ENCODE measurements at places on chromosomes 3 and 15. TPM values are rescaled to one million over a fixed set of nuclear protein-coding genes. Genes with fewer than 3 reads are reported as not detected.

- H3K27ac ChIP-seq: no peak overlapping the region
- H3K4me3 ChIP-seq: no peak overlapping the region
- peaks cover 6% of the 10 kb centered on the region for H3K27me3 ChIP-seq
- H3K4me1 ChIP-seq: no peaks in the 10 kb centered on the region
- H3K36me3 ChIP-seq: no peaks in the 10 kb centered on the region
Observed at GRCh38 chr3:13687517-13687943, 138.6 kb downstream of the FBLN2 start.

The ZNF662 gene
- polyA plus RNA-seq: 2.1 TPM

DNA sequence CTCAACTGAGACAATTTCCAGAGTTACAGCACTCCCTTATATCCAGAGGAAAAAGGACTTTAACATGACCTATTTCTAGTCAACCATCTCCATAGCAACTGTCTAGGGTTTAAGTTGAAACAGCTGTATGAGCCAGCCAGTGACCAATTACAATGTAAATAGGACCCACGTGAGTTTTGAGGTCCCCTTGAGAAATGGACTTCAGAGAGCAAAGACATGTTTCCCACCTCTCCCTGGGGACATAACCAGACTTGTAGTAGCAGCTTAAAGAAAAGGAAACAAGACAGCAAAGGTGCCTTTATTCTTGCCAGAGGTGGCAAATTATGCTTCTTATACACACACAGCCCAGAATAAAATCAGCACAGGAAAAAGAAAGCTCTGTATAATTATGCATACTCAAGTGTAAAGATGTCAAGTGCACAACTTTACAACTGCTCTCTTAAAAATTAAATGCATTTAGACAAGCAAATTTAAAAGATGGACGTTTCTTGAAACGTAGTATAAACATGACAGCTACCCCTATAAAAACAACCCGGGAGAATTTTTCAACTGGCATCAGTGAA, 40.2 kb downstream of the SUMF1 start:
- H3K36me3 ChIP-seq: no peaks in the 10 kb centered on the region
- peaks cover 19% of the 10 kb centered on the region for H3K4me1 ChIP-seq
- H3K27me3 ChIP-seq: no peaks in the 10 kb centered on the region
- H3K4me3 ChIP-seq: no peak overlapping the region

DNA sequence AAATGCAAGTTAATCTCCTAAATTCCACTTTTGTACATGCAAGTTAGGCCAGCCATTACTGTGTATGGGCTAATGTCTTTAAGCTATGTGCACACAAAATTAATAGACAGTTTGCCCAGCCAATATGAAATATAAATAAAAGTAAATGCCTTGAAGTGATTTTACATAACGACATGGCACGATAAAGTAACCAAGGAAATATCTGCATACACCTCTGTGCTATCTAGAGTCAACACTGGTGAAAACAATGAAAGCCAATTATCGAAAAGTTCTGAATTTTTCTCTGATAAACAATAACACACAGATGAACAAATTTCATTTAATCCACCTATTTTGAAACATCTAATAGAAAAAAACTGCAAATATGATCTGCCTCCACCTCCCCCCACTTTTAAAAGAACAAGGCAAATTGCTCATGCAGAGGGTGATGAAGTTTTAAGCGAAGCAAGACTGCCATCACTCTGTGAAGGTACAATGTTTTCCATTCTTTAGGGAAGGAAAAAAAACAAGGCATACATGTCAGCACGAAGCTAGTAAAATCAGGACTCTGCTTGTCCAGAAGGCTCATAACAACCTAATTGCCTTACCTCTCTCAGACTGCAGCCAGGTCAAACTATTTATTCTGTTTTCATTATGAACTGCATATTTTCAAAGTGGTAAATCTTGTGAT, 317.7 kb downstream of the MECOM start:
- no peaks in the 10 kb centered on the region for H3K27me3 ChIP-seq
- H3K4me1 ChIP-seq: no peaks in the 10 kb centered on the region
- DNase-seq: no peak
- H3K4me3 ChIP-seq: no peak overlapping the region
- no peaks in the 10 kb centered on the region for H3K36me3 ChIP-seq
- H3K27ac ChIP-seq: no peak overlapping the region

- no peak for DNase-seq
- H3K27me3 ChIP-seq: no peaks in the 10 kb centered on the region
- H3K36me3 ChIP-seq: no peaks in the 10 kb centered on the region
- H3K4me1 ChIP-seq: peaks cover 8% of the 10 kb centered on the region
- peak overlapping the region; percentile 99 for H3K4me3 ChIP-seq
- peak overlapping the region; percentile 95 for H3K27ac ChIP-seq
Observed at GRCh38 chr3:108091498-108092250, 843 bp upstream of the CD47 start.

GRCh38 chr3:54349231-54349652, 226.9 kb downstream of the CACNA2D3 start:
- peaks cover 9% of the 10 kb centered on the region for H3K4me1 ChIP-seq
- H3K4me3 ChIP-seq: no peak overlapping the region
- no peaks in the 10 kb centered on the region for H3K36me3 ChIP-seq
- DNase-seq: no peak
- H3K27me3 ChIP-seq: no peaks in the 10 kb centered on the region
- H3K27ac ChIP-seq: no peak overlapping the region

The HOMER2 gene
- polyA plus RNA-seq: under 0.01 TPM

- no peak for DNase-seq
- H3K4me1 ChIP-seq: peaks cover 47% of the 10 kb centered on the region
- H3K27me3 ChIP-seq: no peaks in the 10 kb centered on the region
- no peaks in the 10 kb centered on the region for H3K36me3 ChIP-seq
- peak overlapping the region; percentile 82 for H3K27ac ChIP-seq
Observed at GRCh38 chr15:100601163-100601562, 821 bp downstream of the LINS1 start.

GRCh38 chr15:41648770-41649169, 11.4 kb upstream of the MGA start:
- no peak overlapping the region for H3K27ac ChIP-seq
- H3K4me3 ChIP-seq: no peak overlapping the region
- H3K4me1 ChIP-seq: no peaks in the 10 kb centered on the region

- DNase-seq: no peak
- no peak overlapping the region for H3K4me3 ChIP-seq
- no peaks in the 10 kb centered on the region for H3K27me3 ChIP-seq
- no peaks in the 10 kb centered on the region for H3K36me3 ChIP-seq
- no peaks in the 10 kb centered on the region for H3K4me1 ChIP-seq
Observed at GRCh38 chr3:42674146-42674545, 11.2 kb upstream of the KLHL40 start.

DNA sequence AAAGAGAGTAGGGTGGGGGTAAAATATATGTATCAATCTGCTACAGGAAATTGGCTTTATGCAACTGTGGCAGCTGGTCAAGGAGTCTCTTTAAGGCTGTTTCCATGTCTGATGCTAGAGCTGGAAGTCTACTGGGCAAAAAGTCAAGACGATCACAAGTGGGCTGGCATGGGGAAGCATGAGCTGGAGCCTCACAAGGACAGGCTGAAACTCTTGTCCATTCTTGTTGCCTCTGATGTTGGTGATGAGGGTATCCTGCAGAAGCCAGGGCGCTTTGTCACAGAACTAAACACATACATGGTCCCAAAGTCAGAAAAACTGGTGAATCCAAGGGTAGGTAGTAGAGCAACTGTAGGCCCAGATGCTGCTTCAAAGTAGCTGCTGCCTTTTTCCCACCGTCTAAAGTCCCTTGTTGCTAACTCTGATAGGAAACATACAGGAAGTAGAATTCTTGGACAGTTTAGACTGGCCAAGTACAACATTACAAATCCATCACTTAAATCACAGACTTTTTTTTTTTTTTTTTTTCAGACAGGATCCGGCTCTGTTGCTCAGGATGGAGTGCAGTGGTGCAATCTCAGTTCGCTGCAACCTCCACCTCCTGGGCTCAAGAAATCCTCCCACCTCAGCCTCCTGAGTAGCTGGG, 54.2 kb downstream of the RPL39L start:
- DNase-seq: no peak
- H3K27ac ChIP-seq: no peak overlapping the region
- H3K36me3 ChIP-seq: no peaks in the 10 kb centered on the region
- H3K4me1 ChIP-seq: no peaks in the 10 kb centered on the region

- no peak overlapping the region for H3K4me3 ChIP-seq
- no peaks in the 10 kb centered on the region for H3K27me3 ChIP-seq
- peak overlapping the region; percentile 96 for H3K27ac ChIP-seq
- no peaks in the 10 kb centered on the region for H3K4me1 ChIP-seq
- DNase-seq: no peak
Observed at GRCh38 chr3:42651248-42652091, 2.0 kb upstream of the ZBTB47 start.

- no peaks in the 10 kb centered on the region for H3K27me3 ChIP-seq
- H3K4me1 ChIP-seq: no peaks in the 10 kb centered on the region
- H3K36me3 ChIP-seq: no peaks in the 10 kb centered on the region
- H3K27ac ChIP-seq: no peak overlapping the region
Observed at GRCh38 chr3:59213860-59214259, 164.0 kb upstream of the CFAP20DC start.

GRCh38 chr3:121855555-121855954, 20.5 kb downstream of the EAF2 start:
- H3K27ac ChIP-seq: no peak overlapping the region
- DNase-seq: no peak
- no peaks in the 10 kb centered on the region for H3K36me3 ChIP-seq
- no peak overlapping the region for H3K4me3 ChIP-seq
- no peaks in the 10 kb centered on the region for H3K4me1 ChIP-seq
- H3K27me3 ChIP-seq: no peaks in the 10 kb centered on the region

The EIF1B gene
- polyA plus RNA-seq: 94.1 TPM

- H3K36me3 ChIP-seq: no peaks in the 10 kb centered on the region
- H3K27ac ChIP-seq: no peak overlapping the region
- no peaks in the 10 kb centered on the region for H3K27me3 ChIP-seq
- no peak overlapping the region for H3K4me3 ChIP-seq
- DNase-seq: no peak
- H3K4me1 ChIP-seq: peaks cover 29% of the 10 kb centered on the region
Observed at GRCh38 chr3:171871392-171872274, 28.5 kb downstream of the TMEM212 start.

DNA sequence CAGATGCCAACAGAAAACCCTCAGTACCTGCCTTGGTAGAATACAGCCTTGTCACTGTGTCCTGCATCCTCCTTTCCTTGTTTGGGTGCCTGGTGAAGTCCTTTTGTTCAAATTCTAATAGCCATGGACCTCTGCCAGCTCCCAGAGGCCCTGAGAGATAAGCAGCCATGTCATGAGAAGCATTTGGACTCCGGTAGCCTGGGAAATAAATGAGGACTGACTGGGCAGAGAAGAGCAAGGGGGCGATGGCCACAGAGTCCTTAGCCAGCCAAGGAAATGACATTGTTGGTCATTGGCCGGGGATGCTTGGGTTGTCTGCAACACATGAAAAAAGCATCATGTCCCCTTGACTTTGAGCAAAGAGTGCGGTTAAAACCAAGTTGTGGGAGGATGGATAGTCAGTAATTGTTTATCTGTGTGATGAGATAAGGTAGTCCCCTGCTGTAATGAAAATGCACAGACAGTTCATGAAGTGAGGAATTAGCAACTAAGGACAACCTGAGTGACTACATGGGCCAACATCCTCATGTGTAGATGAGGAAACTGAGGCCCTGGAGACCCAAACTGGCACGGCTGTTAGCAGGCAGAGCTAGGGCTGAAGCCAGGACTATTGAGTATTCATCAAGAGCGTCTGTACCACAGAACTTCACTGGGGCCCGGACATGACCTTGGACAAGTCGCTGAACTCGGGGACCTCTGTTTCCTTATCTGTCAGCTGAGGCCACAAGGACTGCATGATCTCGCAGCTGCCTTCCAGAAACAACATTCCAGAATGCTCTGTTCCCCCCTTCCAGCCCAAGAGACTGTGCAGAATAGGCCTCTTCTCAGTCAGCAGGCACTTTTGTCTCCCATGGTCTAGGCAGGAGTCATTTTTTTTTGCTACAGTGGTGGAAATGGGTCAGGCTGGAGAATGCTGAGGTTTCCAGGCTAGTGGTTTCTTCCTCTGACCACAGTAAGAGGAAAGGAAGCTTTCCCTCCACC, 90.5 kb upstream of the CTDSPL start:
- H3K27ac ChIP-seq: no peak overlapping the region
- no peak overlapping the region for H3K4me3 ChIP-seq
- no peaks in the 10 kb centered on the region for H3K27me3 ChIP-seq
- DNase-seq: no peak
- H3K4me1 ChIP-seq: peaks cover 15% of the 10 kb centered on the region

The ACSBG1 gene
- polyA plus RNA-seq: 0.51 TPM

DNA sequence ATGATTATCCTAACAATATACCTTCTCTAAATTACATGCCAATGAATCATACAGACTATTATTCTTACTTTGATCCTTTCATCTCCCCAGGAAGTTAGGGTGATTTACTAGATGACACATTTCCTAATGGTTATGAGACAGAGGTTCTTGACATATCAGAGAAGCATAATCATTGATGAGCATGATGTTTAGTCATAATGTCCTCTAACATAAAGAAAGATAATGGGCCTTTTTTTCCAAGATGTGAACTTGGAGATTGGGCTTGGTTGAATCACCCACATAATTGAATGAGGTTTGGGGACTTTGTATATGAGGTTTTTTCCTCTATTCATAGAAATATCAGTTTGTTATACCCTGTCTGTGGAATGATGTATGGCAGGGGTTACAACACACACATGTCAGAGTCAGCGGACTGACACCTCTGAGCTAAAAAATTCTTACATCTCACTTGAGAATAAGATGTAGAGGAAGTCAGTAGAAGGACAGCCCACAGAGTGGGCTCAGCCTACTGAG, 69.7 kb upstream of the DCBLD2 start:
- no peaks in the 10 kb centered on the region for H3K36me3 ChIP-seq
- DNase-seq: no peak
- H3K27ac ChIP-seq: no peak overlapping the region
- H3K4me1 ChIP-seq: no peaks in the 10 kb centered on the region

The GUCA1C gene
- polyA plus RNA-seq: not detected

DNA sequence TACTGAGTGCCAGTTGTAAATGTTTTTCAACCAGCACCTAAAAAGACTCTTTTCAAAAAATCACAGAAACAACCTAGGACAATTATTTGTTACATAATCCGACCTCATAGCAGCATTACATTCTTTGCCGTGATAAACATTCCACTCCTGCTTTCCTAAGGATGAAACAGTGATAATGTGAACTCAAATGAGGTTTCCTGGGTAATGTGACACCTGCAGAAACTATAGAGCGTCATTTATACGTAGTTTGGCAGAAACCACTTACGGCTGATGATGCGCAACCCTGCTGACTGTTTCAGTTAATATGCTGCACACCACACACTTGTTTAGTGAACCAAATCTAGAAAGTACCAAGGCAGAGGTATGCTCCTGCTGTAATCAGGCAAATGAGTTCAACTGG, 55.8 kb downstream of the SEMA6D start:
- H3K36me3 ChIP-seq: no peaks in the 10 kb centered on the region
- no peak overlapping the region for H3K27ac ChIP-seq
- no peak for DNase-seq
- no peak overlapping the region for H3K4me3 ChIP-seq

DNA sequence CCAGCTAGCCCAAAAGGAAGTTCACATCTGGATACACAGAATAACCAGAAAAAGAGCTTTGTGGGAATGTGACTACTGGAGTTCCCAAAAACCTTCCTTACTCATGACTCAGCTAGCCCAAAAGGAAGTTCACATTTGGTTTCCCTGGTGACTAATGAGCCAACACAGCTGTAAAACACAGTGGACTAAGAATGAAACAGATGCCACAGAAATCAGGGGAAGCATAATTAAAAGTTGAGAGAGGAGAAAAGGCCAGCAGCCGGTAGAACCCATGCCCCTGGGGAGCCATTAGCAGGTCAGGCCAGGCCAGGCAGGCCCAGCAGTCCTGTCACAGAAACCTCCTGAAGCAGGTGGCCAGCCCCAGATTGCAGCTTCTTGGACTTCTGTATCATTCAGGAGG, 130.3 kb downstream of the GHSR start:
- peaks cover 1% of the 10 kb centered on the region for H3K36me3 ChIP-seq
- peak; percentile 73 for DNase-seq
- H3K27ac ChIP-seq: peak overlapping the region; percentile 78
- no peak overlapping the region for H3K4me3 ChIP-seq
- no peaks in the 10 kb centered on the region for H3K27me3 ChIP-seq

Measured in sigmoid colon (tissue), 7 donors.